ENCODE measurements at places on chromosomes 1 and 21.
A peak's percentile ranks its signal among the peaks of the same experiment; 100 is the strongest.

DNA sequence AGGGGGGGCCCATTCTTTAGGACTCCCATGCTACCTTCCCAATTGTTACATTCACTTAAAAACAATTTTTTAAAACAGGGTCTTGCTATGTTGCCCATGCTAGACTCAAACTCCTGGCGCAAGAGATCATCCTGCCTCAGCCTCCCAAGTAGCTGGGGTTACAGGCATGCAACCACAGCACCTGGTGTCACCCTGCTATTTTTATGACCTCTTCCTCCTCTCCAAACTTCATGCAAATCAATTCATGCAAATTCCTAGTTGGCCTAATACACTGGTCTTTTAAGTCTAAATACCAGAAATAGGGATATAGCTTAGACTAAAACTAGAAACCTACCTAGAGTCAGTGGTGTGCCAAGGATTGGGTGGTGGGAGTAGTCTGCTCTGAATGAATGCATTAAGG lies 30.1 kb downstream of the CDKN2C start:
- no peak for DNase-seq

GRCh38 chr1:25458541-25459298 lies 28.0 kb downstream of the MACO1 start:
- no peak for DNase-seq

GRCh38 chr1:88726697-88727096 lies 42.6 kb downstream of the PKN2 start:
- DNase-seq = no peak

GRCh38 chr1:65844821-65845534 lies 52.3 kb downstream of the PDE4B start:
- no peak for DNase-seq

- DNase-seq = peak; percentile 92
Measured at GRCh38 chr1:2194898-2195673, 514 bp upstream of the FAAP20 start.

GRCh38 chr1:150236614-150237100 lies 745 bp upstream of the ANP32E start:
- DNase-seq = no peak

DNA sequence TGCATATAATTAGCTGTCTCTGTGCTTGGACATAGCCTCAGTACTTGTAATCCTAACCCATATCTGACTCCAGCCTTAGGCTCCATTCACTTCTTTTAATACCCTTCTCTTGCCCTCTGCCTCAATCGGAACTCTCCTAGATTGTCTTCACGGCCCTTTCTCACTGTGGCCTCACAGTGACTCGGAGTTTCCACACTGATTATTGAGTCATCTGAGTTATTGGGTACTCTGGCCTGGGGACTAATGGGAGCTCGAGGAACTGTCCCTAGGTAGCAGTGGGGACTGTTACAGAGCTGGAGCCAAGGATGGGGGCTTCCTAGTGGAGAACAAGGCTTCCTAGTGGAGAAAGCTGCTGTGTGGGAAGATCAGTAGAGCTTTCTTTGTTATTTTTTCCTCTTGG lies 17.0 kb downstream of the TRAF5 start:
- DNase-seq = no peak

GRCh38 chr1:241979071-241979470 lies 19.8 kb downstream of the MAP1LC3C start:
- no peak for DNase-seq

- DNase-seq = no peak
Measured at GRCh38 chr1:221778535-221779142, 36.8 kb upstream of the DUSP10 start.

- DNase-seq = no peak
Measured at GRCh38 chr1:111938123-111938522, 51.3 kb downstream of the KCND3 start.

- DNase-seq = no peak
Measured at GRCh38 chr1:56821462-56821797, 2.2 kb upstream of the FYB2 start.

- no peak for DNase-seq
Measured at GRCh38 chr1:90781534-90781933, 64.4 kb upstream of the BARHL2 start.

DNA sequence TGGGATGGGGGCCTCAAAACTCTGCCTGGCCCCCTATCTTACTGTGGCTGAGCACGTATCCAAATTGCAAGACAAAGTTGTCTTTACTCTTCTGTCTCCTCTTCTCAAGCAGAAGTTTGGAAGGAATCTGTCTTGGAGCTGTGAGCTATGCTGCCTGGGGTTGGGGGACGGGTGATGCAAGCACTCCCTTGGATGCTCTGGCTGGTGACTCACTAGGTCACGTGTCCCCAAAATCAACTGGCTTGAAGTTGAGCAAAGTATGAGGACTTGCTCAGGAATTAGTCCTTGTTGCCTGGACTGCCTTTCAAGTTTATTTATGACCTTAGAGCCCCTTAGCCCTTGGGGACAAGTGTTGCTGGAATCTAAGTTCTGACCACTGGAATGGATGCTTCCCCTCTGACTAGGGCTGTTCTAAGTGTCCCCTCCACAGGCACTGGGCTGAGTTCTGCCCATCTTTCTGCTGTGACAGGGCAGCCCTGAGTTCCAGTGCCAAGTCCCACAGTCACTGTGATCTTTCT lies 269.5 kb downstream of the HHAT start:
- peak; percentile 99 for DNase-seq

DNA sequence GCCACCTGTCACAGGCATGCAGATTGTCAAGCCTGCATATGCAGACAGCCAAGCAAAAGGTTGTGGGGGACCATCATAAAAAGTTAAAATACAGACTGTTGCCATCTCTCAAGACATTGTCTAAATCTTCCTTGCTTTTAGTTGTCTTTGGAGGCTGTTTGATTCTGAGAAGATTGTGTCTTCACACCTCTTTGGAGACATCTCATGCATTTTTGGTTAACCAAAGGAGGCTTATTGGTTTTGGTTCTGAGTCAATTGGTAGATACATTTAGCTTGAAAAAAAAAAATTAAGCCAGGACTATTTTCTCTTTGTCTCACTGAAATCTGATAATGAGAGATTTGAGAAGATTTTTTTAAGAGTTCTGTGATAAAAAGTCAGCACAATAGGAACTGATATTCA lies 217.6 kb downstream of the LYPLAL1 start:
- DNase-seq = no peak

- DNase-seq = peak; percentile 87
Measured at GRCh38 chr1:2314803-2315673, 76.3 kb downstream of the MORN1 start.

DNA sequence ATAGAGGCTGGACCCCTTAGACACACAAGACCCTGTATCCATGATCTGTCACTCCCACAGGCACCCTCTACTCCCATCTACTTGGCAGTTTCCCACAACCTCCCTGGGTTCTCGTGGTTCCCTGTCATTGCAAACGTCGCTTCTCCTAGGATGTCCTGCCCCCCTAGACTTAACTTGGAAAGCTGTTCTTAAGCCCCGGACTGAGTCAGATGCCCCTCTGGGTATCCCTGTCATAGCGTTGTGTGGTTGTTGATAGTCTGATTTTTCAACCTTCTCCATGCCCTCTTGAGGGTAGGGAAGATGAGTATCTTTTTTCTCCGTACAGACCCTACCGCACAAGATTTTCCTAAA lies 11.8 kb downstream of the RCC1 start:
- no peak for DNase-seq

DNA sequence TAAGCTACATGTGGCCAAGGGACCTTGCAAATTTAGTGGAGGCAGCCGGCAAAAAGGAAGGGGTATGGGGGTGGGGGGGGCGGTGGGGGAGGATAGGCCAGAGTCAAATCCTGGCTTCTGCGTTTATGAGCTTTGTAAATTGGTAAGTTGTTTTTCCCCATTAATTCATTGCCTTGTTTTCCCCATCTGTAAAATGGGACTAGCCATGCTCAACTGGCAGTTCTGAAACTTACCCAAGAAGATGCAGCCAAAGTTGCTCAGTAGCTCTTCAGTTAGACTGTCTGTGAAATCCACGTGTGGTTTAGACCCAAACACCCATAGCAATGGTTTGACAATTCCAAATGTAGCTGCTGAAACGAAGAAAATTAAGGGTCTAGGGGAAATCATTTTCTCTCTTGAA lies 52.3 kb upstream of the FAM89A start:
- no peak for DNase-seq

DNA sequence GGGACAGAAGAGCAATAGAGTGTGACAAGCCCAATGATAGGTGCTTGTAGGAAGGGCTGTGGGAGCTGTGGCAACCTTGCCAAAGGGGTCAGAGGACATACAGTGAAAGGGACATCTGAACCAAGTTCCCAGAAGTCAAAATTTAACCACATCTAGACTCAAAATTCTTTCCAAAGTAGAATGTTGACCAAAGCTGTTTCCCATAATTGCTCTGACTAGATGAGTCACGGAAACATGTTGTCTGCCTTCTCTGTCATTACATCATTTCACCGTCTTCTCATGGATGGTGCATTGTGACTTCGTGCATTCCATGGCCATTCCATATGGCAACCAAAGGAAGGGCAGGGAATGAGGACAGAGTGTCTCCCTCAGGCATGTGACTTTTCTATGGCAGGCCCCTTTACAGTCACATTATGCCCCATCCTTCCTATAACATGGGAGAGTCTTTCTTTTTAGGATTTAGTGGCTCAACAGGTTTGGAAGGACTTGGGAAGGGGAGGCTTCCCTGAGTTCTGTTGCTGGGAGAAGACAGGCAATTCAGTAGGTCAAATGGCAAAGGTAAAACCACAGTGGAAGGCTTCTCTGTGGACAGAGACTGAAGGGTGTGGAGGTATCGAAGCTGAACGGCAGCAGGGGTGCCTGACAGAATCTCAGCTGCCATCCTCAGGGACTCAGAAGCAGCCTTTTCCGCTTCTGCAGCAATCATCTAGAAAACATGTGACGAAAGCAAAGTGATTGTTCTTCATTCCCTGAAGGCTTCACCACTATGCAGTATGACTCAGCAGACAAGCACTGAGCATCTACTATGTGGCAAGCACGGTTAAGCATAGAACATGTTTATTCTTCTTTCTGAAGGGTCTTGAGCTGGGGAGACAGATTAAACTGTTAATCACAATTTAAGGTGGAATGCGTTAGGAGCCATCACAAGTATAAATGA lies 24.7 kb downstream of the NPHS2 start:
- peak; percentile 81 for DNase-seq

- DNase-seq = no peak
Measured at GRCh38 chr1:114002492-114003239, 23.4 kb downstream of the OLFML3 start.

DNA sequence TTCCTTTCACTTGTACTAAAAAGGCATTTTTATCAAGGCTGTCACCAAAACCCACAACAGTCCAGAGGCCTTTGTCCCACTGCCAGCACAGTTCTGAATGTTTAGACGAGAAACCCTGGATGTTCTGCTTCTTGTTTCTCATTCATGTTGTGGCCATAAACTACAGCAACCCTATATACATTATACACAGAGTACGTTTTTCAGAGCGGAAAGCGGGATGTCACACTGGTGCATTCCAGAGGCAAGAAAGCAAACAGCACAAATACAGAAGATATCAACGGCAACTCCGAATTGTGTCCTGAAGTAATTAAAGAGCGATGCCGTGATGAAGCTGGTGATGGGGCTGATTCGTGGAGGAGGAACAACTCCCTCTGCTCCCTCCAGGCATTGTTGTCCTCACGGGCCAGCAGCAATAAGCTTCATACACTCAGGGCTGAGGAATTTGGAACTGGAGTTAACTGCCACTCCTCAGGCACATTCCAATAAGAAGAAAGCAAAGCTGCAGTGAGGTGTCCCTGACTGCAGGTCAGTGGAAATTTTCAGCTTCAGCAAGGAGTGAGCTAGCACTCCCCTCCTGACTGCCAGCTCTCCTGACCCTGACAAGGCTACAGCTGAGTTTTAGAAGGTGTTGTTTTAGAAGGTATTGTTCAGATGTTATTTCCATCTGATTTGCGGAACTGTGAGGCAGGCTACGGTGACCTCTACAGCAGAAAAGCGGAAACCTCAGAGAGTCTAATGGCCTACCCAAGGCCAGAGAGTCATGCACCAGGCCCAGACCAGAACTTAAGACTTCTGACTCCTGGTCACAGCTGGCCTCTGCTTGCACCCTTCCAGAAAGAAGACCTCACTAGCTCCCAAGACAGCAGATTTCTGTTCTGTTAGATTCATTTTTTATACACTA lies 149.0 kb downstream of the TGFBR3 start:
- peak; percentile 97 for DNase-seq

DNA sequence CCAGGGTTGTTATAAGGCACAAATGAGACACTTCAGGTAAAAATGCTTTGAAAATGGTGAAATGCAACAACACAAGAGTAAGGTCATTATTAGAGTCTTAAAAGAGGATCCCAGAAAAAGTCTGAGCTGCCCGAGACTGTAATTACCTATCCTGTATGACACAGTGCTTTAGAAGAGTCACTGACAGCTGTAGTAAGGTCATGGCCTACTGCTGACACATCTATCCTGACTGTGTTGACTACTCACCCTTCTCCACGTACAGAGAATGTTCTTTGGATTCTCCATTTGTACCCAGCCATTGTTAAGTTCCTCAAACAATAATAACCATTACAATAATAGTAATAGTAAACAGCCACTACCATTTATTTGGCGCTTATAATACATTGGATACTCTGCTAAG lies 104.4 kb downstream of the CACHD1 start:
- DNase-seq = no peak

DNA sequence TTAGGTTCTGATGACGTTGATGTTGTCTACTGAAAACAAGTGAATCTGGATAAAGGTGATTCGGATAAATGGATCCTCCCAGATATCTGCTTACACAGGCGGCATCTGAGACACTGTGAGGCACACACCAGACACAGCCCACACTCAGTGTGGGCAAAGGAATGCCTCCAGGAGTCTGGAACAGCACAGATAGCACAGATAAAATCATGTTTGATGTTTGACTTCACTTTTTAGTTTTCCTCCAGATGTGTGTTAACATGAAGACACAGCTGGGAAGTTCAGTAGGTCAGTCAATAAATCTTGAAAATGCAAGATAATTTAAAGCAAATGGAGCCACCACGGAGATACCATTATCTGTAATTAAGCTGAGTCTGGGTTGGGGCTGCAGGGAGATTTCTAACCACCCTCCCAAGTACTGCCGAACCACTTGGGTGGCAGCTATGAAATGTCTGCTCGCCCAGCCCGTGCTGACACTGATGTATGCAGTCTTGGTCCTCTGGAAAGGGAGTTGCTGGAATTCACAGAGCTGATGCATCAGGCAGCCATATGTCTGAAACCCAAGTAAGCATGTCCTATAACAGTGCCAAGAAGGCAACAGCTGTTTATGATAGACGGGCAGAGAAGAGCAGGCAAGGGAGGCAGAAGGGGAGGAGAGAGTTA lies 11.7 kb downstream of the CAPN9 start:
- DNase-seq = peak; percentile 64

DNA sequence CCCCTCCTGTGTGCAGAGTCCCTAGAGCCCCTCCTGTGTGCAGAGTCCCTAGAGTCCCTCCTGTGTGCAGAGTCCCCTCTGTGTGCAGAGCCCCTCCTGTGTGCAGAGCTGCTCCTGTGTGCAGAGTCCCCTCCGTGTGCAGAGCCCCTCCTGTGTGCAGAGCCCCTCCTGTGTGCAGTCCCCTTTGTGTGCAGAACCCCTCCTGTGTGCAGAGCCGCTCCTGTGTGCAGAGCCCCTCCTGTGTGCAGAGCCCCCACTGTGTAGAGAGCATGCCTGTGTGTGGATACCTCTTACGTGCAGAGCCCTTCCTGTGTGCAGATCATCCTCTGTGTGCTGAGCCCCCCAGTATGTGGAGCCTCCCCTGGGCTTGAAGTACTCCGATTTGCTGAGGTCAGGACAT lies 8.3 kb upstream of the HES5 start:
- DNase-seq = no peak

GRCh38 chr1:234316937-234317336 lies 56.3 kb upstream of the COA6 start:
- no peak for DNase-seq
